Cerebellum (tissue), 4 donors: ENCODE measurements at places on chromosomes 1 and 21.

DNA sequence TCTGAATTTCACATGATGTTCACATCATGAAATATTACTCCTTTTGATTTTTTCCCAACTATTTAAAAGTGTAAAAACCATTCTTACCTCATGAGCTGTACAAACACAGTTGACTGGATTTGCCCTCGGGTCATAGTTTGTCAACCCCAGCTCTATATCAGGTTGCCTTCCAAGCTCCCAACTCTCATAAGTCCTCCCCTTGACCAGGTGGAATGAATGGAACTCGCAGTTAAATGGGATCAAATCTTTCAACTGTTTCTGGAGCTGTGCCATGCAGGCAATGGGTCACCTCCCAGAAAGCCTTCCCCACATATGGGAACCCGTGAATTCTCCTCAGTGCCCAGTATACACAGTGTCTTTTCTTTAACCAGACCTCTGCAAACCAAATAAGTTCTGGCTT, 169.8 kb upstream of the FOXD3 start:
- DNase-seq: no peak

DNA sequence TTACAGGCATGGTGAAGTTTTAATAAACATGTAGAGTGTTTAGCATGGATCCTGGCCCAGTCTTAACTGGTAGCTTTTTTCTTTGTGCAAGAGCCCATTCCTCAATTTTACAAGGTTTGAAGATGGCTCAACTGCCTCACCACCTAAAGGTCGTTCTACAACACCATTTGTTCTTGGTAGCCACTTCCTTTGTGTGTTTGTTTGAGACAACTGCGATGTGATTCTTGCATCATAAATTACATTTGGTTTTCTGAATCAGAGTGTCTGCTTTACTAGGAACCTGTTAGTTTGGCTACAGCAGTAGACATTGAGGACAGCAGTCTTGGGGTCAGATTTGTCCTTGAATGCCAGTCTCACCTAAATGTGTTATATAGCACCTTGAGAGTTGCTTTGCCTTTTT, 3.3 kb downstream of the PLEKHM2 start:
- no peak for DNase-seq

DNA sequence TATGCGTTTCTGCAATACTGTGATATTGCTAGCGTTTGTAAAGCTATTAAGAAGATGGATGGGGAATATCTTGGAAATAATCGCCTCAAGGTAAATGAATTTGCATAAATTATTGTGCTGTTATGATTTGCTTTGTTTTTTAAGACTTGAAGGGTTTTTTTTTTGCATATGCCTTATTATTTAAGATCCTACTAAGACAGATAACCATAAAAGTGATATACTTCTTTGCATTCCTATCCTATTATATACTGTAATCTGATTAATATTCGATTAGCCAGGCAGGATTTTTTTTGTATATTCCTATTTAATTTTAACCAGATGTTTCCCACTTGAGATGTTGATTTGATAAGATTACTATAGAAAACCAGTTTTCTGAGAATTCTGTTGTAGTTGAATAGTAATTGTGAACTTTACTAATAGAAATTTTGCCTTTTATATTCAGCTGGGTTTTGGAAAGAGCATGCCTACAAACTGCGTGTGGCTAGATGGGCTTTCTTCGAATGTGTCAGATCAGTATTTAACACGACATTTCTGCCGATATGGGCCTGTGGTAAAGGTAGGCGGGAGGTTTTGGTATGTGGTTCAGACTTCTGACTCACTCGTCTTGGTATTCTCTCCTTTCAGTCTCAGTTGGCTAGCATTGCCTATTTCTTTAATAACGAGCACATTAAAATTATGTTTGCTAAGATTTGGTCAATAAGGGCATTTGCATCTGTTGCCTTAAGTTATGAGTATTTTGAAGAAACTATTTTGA, 56.8 kb downstream of the ZBTB17 start:
- DNase-seq: no peak

DNA sequence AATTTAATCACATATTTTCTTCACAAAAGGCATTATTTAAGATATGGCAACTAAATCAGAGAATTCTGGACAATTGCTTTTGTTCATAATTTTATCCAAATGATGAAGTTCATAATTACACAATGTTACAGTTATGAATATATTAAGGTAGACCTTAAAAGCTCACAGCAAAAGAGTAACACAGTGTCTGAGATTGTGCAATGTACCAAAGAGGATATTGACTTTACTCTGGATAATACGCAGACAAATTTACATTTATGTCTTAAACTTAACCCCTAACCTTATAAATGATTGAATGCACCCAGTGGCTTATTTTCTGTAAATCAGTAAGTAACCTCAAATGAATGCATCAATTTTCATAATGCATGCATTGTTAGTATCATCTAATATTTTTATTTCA, 216.2 kb upstream of the SAMSN1 start:
- DNase-seq: no peak

- no peak for DNase-seq
Measured at GRCh38 chr1:14555091-14555490, 43.4 kb upstream of the KAZN start.

GRCh38 chr1:156848461-156849150, 10.3 kb downstream of the INSRR start:
- no peak for DNase-seq

DNA sequence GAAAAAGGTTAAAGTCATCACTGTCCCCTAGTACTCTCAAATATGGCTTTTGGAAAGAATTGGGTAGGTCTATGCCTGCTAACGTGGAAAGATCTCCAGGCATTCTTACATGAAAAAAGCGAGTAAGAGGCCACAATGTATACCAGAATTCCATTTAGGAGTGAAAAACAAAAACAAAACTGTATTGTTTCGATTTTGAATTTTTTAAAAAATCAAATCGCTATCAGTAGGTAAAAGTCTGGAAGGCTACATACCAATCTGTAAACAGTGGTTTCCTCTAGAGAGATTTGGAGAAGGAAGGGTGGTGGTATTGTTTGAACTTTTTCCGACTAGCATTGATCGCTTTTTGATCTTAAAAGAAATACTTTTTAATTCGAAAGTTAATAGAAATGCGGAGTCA, 55.9 kb downstream of the RRAGC start:
- DNase-seq: no peak
